ENCODE measurements at places on chromosomes 6 and 20.

DNA sequence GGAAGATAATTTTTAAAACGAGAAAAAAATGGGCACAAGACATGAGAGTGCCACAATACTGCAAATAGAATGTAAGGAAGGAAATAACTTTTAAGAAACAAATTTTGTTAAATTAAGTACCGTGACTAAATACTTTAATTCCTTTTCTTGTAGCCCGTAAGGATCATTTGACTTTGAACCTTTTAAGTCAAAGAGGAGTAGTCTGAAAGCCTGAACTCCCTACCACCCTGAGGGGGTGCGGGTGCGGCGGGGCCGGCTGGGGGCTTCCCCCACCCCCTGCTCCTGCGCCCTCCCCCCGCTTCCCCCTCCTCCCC lies 231 bp upstream of the PHACTR2 start:
- DNase-seq, result no peak

DNA sequence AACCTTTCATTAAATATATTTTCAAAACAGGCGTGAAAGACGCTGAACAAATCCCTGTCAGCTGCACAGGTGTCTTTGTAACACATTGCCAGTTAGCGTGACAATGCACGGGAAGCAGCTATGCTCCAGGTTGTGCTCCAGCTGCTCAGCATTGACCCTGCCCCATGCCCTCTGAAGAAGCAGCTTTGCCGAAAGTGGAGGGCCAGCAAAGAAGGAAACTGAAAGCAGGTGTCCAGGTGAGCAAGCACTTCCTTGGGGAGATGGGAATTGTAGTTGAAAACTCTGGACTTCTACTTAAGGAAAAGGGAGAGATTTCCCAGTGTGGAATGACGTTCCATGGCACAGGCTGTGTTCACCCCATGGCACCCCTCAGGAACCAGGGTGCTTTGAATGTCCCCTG lies 125.7 kb downstream of the TTLL2 start:
- DNase-seq, result no peak

DNA sequence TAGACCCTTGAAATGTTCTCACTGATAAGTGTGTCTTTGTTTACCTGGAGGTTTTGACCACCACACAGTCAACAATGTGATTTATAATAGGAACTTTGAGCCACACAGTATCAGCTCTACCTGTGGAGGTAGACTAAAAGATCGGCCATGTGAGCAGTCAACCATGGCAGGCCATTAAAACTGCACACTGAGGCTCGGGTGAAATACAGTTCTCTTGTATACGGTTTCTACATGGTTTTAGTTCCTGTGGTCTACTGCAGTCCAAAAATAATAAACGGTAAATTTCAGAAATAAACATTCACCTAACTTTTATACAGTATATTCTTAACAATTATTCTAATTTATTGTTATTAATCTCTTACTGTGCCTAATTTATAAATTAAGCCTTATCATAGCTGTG lies 47.2 kb downstream of the TRIM38 start:
- no peak for DNase-seq

GRCh38 chr6:160133441-160134336 lies 12.1 kb downstream of the SLC22A1 start:
- DNase-seq, result no peak

DNA sequence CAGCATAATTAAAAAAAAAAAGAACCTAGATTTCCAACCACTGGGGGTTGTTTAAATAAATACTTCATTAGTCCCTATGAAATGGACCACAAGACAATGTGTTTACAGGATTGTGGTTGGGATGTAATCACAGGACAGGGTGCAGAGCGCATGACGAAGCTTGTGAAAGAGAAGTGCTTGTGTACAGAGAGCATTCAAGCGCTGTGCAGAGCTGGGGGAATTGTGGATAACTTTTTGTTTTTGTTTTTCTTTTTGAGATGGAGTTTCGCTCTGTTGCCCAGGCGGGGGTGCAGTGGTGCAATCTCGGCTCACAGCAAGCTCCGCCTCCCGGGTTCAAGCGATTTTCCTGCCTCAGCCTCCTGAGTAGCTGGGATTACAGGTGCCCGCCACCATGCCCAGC lies 22.3 kb downstream of the LAMA5 start:
- no peak for DNase-seq

GRCh38 chr20:16011056-16011455 lies 562.2 kb downstream of the KIF16B start:
- DNase-seq, result no peak

GRCh38 chr6:63883597-63883996 lies 248.0 kb downstream of the PHF3 start:
- DNase-seq, result no peak

Measured in anterior cingulate cortex (tissue), 58 donors.